MV-4-11 (cell line): ENCODE measurements at places on chromosomes 12 and 14.
A peak's percentile ranks its signal among the peaks of the same experiment; 100 is the strongest.

DNA sequence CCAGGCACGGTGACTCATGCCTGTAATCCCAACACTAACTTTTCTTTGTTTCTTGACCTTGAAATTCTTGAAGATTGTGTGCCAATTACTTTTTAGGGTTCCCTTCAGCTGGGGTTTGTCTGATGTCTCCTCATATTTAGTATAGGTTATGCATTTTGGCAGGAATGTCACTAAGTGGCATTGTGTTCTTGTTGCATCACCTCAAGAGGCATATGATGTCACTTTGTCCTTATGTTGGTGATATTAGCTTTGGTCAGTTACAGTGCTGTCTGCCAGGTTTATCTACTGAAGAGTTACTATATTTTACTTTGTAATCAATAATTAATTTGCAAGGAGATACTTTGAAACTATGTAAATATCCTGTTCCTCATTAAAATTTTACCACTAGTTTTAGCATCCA, 61.0 kb upstream of the BTG1 start:
- no peak for DNase-seq

GRCh38 chr12:48696626-48697025, 14.6 kb upstream of the KANSL2 start:
- peak; percentile 27 for DNase-seq

DNA sequence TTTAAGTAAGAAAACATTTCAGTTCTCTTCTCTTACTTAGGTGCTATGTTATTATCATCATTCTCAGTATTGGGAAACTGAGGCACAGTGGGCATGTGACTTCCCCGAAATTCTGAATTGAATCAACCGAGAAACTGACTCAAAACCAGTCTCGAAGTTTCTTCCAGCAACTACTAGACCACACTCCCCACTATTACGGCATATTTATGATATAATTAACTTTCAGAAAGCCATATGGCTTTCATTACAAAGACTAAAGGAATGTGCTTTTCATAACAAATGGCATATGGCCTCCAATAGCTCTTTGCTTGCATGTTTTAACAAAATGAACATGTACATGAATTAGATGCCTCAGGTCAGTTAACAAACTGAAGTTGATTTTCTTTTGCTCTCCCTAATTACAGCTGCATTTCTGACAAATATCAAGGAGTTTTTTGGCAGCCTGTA, 182.9 kb upstream of the SLC38A2 start:
- DNase-seq, result no peak

- no peak for DNase-seq
Measured at GRCh38 chr14:98234208-98234607, 1037.8 kb downstream of the BCL11B start.

- no peak for DNase-seq
Measured at GRCh38 chr12:63898764-63899337, 54.4 kb downstream of the SRGAP1 start.

GRCh38 chr12:42130672-42131402, 13.8 kb downstream of the GXYLT1 start:
- DNase-seq, result peak; percentile 16

- no peak for DNase-seq
Measured at GRCh38 chr14:69263771-69264170, 3.8 kb downstream of the GALNT16 start.

GRCh38 chr12:42402821-42403411, 76.9 kb downstream of the PPHLN1 start:
- DNase-seq, result no peak

DNA sequence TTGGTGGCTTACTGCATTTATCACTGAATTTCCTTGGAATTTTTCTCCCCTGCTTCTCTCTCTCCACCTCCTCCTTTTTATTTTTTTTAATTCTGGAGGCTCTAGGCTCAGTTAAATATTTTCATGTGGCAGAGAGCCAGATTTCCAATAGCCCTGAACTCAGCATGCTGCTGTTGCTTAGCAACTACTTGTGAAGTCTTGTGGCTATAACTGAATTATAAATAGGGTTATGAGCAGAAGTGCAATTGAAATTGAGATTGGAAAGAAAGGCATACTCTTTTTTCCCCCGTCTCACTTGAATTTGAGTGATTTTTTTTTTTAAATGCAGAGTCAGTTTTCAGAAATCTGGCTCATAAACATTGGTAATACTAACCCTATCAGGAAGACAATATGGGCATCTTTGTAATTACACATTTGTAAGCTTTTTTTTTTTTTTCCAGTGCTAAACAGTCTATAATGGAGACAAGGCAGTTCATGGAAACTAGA, 38.3 kb downstream of the ATF7IP start:
- peak; percentile 55 for DNase-seq

DNA sequence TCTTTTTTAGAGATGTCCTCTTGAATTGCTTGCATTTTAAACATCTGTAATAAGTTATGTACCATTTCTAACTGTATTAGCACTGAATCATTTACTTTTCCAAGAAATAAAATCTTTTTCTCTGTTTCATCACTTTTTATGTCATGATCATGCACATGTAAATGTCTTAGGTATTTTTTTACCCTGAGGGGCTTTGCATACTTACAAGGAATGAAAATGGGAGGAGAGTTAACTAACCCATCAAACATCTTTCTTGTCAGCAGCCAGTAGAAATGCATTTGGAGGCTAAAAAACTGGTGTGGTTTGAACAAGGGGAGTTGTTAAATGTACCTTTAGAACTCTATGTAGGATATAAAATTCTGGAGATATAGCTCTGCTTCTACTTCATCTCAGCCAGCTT, 1080.3 kb downstream of the GALC start:
- no peak for DNase-seq

DNA sequence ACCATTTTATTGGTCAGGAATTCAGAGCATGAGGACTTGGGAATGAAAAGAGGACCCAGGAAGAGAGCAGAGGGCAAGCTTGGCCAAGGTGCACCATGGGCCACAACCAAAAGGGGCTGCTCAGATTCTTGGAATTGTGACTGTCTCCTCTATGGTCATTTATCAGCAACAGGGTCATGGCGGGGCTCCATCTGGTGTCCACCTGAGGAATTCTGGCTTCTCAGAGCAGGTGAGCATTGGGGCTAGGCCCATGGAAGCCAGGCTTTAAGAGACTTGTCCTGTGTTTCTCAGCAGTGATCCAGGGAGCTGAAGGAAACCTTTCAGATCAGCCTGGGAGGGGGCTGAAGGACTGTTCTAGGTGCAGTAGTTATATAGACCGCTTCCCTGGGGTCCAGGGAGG, 2.6 kb upstream of the RIN3 start:
- no peak for DNase-seq
